ENCODE measurements at places on chromosomes 7 and 10. TPM values are rescaled to one million over a fixed set of nuclear protein-coding genes. Genes with fewer than 3 reads are reported as not detected.
A peak's percentile ranks its signal among the peaks of the same experiment; 100 is the strongest.

The ALOX5 gene
- not detected for total RNA-seq

The PARG gene
- total RNA-seq, result 30.6 TPM

The CNTNAP2 gene
- 7.6 TPM for total RNA-seq

The PGAM2 gene
- 0.36 TPM for total RNA-seq

The TFEC gene
- total RNA-seq, result under 0.01 TPM

The RHOBTB1 gene
- total RNA-seq, result 32.9 TPM

DNA sequence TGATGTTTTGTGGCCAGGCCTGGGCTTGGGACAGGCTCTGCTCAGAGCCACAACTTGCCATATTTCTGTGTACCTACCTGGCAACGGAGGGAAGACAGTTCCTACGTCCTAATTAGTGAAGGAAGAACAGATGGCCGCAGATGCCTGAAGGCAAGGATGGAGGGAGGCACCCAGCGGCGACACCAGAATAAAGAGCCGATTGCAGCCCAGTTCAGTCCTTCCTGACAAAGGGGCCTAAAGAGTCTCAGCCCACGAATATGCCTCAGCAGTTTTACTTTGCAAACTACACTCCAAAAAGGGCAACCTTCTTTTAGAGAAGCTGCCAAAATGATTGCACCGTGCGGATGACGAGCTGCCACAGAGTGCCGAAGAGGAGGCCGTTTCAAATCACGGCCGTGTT lies 585.8 kb downstream of the GLRX3 start:
- H3K27ac ChIP-seq, result no peak overlapping the region
- H3K36me3 ChIP-seq, result no peaks in the 10 kb centered on the region

- no peak overlapping the region for H3K4me3 ChIP-seq
- peak; percentile 25 for DNase-seq
Measured at GRCh38 chr10:20855398-20856038, 41.6 kb downstream of the NEBL start.

- H3K27ac ChIP-seq, result no peak overlapping the region
- no peak overlapping the region for H3K4me3 ChIP-seq
- H3K36me3 ChIP-seq, result no peaks in the 10 kb centered on the region
- no peak for DNase-seq
Measured at GRCh38 chr10:47287365-47287802, 12.6 kb upstream of the GDF10 start.

GRCh38 chr7:133575726-133576440 lies 323.0 kb downstream of the EXOC4 start:
- no peaks in the 10 kb centered on the region for H3K36me3 ChIP-seq
- H3K4me3 ChIP-seq, result no peak overlapping the region
- peaks cover 9% of the 10 kb centered on the region for H3K4me1 ChIP-seq
- no peak for DNase-seq

DNA sequence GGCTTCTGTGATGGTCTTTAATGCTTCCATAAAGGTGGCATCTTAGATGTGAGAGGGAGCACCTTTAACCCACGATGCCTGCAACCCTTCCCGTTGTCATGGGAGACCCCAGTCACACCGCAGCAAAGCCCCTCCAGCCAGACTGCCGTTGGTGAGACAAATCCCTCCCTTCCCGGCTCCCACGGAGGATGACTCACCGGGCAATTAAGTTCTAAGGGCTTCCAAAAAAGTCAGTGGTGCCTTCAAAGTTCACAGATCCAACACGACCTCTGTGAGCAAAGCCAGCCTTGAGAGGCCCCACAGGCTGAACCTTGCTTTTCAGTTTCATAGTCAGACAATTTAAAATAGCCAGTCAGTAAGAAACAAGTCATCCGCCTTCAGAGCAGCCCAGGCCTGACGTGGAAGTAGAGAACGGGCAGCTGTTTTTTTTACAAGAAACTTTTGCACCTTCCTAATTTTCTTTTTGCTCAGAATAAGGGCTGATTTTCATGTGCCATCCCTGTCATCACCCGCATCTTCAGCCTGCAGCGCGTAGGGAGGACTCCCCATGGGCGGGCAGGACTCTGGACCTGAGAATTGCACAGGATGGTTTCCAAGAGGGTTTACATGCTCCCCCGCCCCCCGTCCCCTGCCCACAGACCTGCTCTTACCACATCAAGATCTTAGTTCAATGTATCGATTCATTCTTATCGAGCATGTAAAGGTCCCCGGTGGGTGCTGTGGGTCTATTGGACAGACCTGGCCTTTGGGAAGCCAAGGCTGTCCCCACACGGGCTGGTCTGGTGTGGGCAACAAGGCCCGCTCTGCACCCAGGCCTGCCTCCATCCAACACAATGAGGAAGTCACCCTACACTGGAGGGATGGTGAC lies 333.9 kb downstream of the DNAJB6 start:
- no peak overlapping the region for H3K27ac ChIP-seq
- no peaks in the 10 kb centered on the region for H3K4me1 ChIP-seq
- H3K27me3 ChIP-seq, result no peaks in the 10 kb centered on the region
- no peak for DNase-seq

DNA sequence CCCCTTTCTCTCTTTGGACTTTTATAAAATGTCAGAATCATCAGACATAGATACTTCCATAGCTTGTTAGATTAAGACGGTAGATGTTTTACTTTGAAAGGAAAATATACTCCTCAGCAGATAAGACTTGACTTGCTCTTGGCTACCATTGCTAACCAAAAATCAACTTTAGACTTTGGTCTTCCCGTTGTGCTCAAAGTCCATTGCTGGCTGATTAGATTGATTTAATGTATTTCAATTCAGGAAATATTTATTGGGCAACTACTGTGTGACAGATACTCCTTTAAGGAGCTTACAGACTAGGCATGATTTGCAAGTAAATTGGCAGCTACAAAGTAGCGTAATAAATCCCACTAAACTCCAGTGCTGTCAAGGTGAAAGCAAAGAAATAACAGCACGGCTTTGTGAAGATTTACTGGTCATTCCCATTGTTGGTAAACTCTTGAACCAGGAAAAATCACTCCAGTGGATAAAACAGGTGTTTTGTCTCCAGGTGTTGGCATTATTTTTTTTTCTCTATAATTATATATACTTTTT lies 95.7 kb upstream of the ARMC3 start:
- no peaks in the 10 kb centered on the region for H3K4me1 ChIP-seq
- no peaks in the 10 kb centered on the region for H3K36me3 ChIP-seq
- no peaks in the 10 kb centered on the region for H3K27me3 ChIP-seq
- no peak overlapping the region for H3K27ac ChIP-seq
- DNase-seq, result no peak

DNA sequence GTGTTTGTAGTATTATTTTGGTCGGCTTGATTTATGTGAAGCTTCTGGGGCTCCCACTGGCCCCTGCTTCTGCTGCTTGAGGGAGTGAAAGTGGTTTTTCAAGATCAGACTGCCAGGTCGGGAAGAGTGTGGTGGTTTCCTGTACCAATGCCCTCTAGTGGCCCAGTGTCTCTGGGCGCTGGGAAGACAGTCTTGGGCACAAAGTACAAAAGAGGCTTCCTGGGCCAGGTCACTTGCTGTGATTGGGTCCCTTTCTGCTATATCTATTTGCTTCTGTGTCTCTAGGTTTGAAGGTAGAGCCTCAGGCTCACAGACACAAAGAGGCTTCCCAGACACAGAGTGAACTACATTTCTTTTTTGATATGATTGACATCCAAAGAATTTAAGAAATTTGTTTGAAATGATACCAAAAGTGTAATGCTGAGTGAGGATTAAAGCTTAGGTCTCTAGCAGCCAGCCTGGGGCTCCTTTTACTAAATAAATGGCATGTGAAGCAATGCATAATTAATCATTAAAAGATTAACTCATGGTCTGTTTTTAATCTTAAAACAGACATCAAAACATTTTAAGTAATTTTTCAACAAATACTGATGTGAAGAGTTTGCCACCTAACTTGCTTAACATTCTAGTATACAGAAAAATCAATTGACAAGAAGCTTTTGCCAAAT lies 36.3 kb downstream of the ABCB1 start:
- H3K4me3 ChIP-seq, result no peak overlapping the region
- no peaks in the 10 kb centered on the region for H3K36me3 ChIP-seq
- DNase-seq, result no peak
- H3K27ac ChIP-seq, result no peak overlapping the region
- H3K27me3 ChIP-seq, result no peaks in the 10 kb centered on the region

GRCh38 chr7:7146837-7147236 lies 35.5 kb upstream of the C1GALT1 start:
- H3K36me3 ChIP-seq, result no peaks in the 10 kb centered on the region
- H3K27ac ChIP-seq, result no peak overlapping the region
- H3K4me1 ChIP-seq, result peaks cover 3% of the 10 kb centered on the region
- no peaks in the 10 kb centered on the region for H3K27me3 ChIP-seq
- no peak for DNase-seq

GRCh38 chr10:126521399-126521798 lies 133.1 kb upstream of the ADAM12 start:
- no peaks in the 10 kb centered on the region for H3K4me1 ChIP-seq
- H3K4me3 ChIP-seq, result no peak overlapping the region
- peaks cover 31% of the 10 kb centered on the region for H3K27me3 ChIP-seq
- H3K27ac ChIP-seq, result no peak overlapping the region

DNA sequence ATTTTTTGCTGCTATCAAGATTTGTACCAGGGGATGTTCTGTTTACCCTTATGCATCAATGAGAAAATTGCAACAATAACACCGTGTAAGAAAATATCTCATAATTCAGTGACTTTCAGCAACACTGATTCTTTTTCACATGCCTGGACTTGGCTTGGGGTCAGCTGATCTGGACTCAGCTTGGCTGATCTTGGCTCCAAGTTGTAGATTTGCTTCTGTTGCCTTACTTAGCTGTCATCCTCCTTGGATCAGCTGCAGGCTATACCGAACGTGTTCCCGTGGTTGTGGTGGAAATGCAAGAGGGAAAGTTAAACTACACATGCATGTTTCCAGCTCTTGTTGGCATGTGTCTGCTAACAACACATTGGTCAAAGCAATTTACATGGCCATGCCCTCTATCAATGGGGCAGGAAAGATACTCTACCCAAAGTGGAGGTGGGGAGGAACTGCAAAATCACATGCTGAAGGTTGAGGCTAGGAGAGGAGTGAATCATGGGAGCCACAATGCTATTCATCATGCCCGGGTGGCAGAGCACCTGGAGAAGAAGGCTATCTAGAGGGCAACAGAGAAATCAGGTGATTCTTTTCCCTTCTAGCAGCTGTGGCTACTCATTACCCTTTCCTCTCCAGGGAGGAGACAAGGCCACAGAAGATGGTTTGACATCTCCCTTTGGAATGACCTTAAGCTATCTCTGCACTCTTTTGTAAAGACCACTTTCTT lies 1276.3 kb upstream of the AUTS2 start:
- no peak for DNase-seq
- no peaks in the 10 kb centered on the region for H3K27me3 ChIP-seq
- no peak overlapping the region for H3K4me3 ChIP-seq
- H3K36me3 ChIP-seq, result no peaks in the 10 kb centered on the region
- H3K27ac ChIP-seq, result no peak overlapping the region

DNA sequence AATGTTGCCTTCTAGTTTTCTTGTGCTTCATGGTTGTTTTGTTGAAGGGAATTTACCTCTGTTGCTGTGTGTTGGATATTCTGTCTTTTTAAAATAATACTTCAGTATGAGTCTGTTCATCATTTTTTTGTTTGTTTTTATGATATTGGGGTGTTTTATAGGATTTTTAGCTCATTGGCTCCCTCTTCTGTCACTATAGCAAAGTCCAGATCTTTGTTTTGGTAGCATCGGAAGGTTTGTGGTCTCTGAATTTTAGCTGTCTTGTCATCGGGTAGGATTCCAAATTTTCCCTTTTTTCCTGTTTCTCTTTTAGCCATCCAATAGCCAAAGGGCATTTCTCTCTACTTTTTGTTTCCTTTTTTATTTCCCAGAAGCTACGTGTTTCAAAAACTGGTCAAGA lies 91.4 kb downstream of the EXOC4 start:
- H3K27me3 ChIP-seq, result no peaks in the 10 kb centered on the region
- no peak overlapping the region for H3K27ac ChIP-seq
- no peak overlapping the region for H3K4me3 ChIP-seq
- DNase-seq, result peak; percentile 8
- no peaks in the 10 kb centered on the region for H3K36me3 ChIP-seq

DNA sequence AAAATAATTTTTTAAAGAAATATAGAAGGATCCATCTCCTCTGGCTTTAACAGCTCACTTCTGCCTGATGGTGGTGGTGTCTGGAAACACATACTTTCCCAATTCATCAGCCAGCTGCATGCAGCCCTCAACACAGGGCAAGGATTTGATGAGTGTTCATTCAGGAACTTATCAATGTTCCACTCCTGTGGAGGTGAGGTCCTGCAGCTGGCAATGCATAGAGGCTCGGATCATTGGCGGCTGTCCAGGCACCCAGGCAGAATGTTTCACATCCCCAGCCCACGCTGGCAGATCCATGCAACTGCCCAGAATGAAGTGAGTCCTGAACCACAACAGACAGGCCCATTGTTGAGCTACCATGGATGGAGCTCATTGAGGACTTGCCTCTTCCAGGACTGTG lies 55.2 kb upstream of the KCNMA1 start:
- peaks cover 35% of the 10 kb centered on the region for H3K27me3 ChIP-seq
- DNase-seq, result peak; percentile 61
- no peaks in the 10 kb centered on the region for H3K36me3 ChIP-seq
- no peak overlapping the region for H3K27ac ChIP-seq

- DNase-seq, result peak; percentile 92
- peak overlapping the region; percentile 31 for H3K4me3 ChIP-seq
Measured at GRCh38 chr7:148262721-148263229, 327.8 kb upstream of the C7orf33 start.

Data from osteoblast (primary cell).